ENCODE measurements at places on chromosomes 4 and X.
A peak's percentile ranks its signal among the peaks of the same experiment; 100 is the strongest.

- DNase-seq = no peak
Observed at GRCh38 chr4:77931452-77932135, 69.0 kb downstream of the MRPL1 start.

- no peak for DNase-seq
Observed at GRCh38 chrX:155632431-155633100, 19.8 kb upstream of the TMLHE start.

- no peak for DNase-seq
Observed at GRCh38 chr4:20298455-20298854, 46.8 kb downstream of the SLIT2 start.

DNA sequence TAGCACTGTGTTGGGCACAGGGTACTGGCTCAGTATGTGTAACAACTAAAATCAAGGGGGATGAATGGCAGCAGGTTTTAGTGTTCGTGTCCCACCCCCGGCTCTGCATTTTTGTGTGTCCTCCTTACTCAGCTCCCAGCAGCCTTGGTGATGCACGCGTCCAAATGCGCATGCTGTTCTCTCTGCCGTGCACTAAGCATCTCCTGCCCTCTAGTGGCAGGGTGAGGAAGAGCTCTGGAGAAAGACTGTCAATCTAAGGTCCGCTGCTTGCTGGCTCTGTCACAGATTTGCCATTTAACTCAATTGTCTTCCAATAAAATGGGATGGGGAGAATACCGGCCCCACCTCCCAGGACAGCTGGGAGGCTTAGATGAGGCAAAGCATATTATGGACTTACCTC, 61.4 kb downstream of the WFS1 start:
- DNase-seq = no peak

DNA sequence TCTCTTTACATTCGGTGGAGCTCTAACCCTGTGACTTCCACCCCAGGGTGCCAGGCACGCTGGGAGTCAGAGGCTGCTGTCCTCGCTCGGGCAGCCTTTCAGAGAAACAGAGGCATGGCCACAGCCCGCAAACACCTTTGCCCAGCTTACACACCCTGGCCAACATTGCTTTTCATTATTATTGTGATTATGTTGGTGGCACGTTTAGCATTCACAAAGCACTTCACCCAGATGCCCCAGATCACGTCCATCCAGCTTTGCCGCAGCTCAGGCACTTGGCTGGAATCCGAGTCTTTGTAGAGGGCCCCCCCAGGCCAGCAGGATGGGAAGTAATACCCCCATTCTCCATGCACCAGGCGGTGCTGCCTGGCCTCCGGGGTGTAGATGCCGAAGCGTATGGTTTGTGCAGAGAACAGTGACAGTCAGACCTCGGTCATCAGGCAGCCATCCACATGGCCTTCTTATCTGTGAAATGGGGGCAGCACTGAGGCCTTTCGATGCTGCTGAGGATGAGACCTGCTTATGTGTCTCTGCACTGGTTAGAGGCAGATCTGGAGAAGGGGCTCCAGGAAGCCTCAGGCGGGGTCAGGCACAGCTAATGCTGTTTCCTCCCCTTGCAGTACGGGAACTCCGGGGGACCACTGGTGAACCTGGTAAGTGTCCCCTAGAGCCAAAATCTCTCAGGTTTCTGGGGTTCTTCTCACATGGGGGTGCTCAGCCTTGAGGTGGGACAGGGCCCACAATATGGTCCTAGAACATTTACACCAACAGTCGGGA, 22.3 kb downstream of the HTRA3 start:
- DNase-seq = no peak

DNA sequence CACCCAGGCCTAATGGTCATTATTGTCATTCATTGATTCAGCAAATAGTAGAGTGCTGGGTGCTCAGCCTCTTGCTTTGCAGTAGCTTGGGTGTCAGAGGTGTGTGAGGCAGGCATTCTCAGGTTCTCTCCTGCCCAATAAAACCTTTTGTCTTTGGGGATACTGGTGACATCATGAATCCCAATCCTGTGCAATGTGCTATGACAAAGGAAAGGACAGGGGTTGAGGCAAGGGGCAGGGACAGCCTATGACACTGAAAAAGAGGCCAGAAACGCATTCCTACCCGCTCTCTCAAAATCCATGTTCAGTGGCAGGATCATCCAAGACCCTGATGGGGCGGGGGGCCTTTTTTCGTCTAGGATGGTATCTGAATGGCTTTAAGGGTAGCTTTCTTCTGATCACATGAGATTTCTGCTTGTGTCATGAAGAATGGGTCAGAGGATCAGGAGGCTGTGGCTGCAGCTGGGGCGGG, 1.5 kb upstream of the FAM193A start:
- no peak for DNase-seq

DNA sequence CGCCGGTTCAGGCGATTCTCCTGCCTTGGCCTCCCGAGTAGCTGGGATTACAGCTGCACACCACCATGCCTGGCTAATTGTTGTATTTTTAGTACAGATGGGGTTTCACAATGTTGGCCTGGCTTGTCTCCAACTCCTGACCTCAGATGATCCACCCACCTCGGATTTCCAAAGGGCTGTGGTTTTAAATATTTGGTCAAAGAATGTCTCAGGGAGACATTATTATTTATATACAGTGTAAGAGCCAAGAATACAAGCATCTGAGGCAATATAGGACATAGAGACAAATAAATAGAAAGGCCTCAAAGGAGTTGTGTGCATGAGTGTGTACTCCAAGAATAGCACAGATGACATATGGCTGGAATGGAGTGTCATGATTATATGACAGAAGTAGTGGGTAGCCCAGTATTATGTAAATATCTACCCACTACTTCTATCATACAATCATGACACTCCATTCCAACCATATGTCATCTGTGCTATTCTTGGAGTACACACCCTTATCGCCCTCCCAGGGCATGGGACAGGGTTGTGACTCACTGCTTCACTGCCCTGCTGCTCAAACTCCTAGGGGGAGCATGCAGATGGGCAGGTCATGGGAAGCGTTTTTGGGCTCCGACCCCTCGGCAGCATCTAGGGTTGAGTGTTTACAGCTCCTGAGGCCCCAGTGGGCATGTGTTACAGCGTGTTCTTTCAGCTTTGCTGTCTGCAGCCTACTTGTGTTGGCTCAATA, 1649.8 kb upstream of the PCDH10 start:
- DNase-seq = peak; percentile 36
